ENCODE measurements at places on chromosomes 5 and 9.

DNA sequence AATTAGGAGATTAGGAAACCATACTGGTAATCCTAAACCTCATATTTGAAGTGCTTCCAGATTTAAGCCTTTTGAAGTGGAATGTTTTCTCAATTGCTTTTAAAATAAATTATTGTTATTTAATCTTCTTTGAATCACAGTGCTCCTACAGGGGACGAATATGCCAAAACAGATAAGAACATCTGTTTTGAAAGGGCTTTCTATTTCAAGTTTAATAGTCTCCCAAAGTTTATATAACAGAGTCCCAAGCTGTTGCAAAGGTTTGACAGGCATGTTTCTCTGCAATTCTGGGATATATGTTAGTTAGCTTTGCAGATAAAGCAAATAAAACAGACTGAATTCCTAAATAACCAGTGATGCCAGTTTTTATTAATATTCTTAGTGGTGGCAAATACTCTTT is 803.7 kb downstream of the TLE4 start:
- DNase-seq: no peak

GRCh38 chr5:106393276-106393675 is 1277.5 kb downstream of the EFNA5 start:
- DNase-seq: no peak

DNA sequence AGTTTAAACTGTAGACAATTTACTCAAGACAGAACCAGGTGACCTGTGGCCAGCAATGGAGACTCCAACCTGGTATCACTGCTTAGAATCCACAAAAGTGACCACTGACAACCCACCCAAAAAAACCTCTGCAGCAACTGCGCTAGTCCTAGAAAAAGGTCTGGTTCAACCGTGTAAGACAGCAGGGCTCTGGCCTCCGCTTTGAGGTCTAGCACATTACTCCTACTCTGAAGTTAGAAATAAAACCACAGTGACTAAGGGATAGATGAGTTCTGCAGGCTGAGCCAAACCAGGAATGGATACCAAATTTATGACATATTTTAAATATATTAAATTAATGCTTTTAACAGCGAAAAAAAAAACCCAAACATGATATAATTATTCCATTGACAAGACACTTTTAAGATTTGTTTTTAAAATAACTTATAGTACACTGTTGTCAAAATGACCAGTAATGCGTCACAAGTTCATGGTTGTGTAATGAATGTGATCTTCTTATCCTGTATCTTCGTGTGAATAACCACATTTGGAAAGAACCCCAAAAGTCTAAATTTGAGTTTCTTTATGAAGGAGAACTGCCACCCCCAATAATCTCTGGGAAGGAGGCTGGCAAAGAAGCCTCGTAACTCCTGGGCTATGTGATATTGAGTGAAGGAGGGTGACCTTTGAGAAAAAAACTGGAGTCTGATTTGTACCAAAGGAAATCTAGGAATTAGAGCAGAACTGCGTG is 101.9 kb upstream of the SLC44A1 start:
- no peak for DNase-seq

DNA sequence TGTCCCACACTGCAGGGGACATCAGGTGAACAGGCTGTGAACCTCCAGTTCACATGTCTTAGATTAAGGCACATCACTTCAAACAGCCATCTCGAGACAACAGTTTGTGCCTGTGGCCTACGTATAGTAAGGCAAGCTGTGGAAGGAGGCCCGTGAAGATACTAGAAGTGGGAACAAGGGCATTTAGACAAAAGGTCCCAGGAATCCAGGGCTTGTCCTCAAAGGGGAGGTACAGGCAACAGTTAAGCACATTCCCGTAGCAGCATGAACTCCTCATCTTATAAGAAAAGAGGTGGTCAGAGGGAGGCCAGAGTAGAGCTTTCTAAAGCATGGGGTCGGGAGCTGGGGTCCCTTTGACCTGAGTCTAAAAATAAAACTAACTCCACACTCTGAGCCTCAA is 122.5 kb upstream of the TRPM3 start:
- DNase-seq: no peak

- DNase-seq: no peak
Measured at GRCh38 chr5:80368661-80369480, 39.0 kb upstream of the ZFYVE16 start.

- DNase-seq: no peak
Measured at GRCh38 chr5:177109810-177110209, 23.1 kb downstream of the FGFR4 start.

- no peak for DNase-seq
Measured at GRCh38 chr9:134315716-134316448, 10.4 kb upstream of the RXRA start.

GRCh38 chr9:7848498-7848897 is 48.9 kb upstream of the DMAC1 start:
- no peak for DNase-seq

DNA sequence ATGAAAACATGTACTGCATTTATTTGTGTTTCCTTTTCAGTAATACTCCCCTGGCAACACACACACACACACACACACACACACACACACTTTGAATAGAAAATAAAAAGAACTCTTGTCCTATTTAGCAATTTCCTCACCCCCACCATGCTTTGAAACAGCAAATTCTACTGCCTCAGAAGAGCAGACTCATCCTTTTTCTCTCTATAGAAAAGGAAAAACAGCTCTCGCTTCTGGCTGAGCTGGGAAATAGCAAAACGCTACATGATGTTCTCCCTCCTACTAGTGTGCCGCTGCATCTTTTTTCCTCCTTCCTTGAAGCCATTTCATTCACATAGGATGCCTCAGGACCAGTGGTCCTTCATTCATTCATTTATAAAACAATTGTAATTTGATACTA is 453.6 kb downstream of the CSNK1G3 start:
- no peak for DNase-seq

- no peak for DNase-seq
Measured at GRCh38 chr5:72760259-72760658, 56.2 kb upstream of the TNPO1 start.

GRCh38 chr9:12510551-12510950 is 182.6 kb upstream of the TYRP1 start:
- DNase-seq: no peak

DNA sequence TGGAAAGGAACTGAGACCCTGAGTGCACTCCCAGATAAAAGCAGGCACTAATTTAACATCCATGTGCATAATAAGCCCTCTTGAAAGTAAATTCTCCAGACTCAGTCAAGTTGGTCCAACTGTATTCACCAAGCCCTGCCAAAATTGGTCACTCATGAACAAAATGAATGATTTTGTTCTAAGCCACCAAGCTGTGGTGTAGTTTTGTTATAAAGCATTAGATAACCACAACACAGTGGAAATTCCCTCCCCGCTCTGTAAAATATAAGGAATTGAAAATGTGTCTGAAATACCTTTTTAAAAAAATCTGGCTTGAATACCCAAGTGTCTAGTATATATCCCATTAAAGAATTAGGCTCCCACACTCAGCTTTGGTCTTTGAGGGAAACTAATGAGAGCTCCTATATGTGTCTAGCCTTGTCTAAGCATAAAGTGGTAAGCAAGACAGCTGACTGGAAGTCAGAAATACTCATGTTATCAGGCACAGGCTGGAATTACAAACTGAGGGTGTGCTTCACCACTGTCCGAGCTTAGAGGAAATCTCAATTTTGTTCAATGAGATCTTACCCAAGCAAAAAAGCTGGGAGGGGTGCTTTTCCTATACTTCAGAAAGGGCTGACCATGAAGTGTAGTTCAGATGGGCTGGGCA is 33.2 kb downstream of the IDNK start:
- DNase-seq: no peak

DNA sequence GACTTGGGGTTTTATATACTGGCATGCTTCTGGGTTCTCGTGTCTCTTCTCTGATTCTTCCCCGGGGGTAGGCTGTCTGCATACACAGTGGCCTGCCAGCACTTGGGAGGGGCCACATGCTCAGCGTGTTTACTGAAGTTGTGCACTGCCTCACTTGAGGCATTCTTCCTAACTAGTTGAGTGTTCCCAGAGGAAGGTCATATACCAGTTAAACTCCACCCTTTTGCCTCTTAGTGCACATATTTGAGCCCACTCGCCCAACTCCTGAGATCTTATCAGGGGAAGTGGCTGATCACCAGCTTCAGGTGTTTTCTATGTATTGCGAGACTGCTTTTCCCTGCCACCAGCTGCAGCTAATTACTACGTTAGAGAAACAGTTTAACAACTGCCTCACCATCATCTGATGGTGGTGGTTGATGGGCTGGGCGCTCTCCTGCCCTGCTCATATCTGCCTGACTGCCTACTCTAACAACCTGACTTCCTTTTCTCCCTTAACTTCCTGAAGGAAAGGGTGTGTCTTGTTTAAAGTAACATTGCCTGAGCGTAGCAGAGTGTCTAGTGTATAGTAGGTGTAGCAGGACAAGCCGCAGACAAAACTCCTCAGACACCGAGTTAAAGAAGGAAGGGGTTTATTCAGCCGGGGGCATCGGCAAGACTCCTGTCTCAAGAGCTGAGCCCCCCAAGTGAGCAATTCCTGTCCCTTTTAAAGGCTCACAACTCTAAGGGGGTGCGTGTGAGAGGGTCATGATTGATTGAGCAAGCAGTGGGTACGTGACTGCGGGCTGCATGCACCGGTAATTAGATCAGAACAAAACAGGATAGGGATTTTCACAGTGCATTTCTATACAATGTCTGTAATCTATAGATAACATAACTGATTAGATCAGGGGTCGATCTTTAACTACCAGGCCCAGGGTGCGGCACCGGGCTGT is 60.1 kb upstream of the CLINT1 start:
- no peak for DNase-seq

DNA sequence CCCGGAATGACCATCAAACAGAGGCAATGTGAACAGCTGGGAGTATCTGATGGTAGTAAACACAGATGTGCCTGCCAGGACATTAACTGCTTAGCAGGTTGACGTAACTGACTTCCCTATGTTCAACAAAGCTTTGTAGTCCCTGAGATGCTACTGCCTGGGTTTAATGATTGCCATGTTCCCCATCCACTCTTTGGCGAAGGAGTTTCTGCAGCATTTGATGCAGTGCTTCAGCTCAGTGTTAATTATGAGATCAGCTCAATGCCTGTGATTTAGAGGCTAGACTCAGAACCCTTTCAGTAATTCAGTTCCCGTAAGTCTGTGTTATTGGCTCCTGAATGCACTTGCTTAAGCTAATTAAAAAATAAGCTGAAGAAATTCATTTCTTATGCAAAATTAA is 547.3 kb upstream of the ZNF608 start:
- DNase-seq: no peak

DNA sequence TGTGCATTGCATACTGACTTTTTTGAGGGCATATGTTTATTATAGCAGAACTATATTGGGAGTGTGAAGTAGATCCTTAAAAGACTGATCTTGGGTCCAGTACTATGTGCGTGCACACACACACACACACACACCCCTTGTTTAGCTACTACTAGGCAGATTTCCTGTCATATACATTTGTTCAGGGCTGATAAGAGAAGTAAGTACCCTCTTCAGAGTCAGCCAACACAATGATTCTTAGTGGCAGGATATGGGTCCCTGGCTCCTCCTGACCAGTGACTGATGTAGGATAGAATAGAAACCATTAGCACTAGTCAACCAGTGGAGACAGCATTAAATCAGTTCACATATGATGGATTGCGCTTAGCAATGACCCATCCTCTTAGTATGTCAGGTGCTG is 76.2 kb upstream of the MIER3 start:
- DNase-seq: no peak

DNA sequence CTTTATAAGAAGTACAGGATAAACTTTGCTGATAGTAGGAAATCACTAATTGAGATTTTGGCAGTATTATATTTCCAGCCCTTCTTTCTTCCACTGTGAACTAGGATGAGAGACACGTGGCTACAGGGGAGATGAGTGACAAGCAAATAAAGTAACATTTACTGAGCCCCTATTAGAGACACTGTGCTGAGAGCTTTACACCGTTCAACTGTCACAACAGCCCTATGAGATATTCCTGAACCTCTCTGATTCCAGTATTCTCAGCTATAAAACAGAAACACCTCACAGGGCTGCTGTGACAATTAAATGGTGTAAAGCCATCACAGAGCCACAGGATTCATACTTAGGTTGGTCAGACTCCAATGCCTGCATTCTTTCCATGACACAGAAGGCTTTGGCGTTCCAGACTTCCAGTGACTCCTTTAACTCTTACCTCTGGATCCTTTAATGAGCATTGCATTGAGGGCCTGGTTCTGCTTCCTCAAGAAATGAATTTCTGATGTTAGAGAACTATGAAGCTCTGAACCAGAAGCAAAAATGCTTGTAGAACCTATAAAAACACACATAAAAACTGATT is 169.0 kb downstream of the CDK5RAP2 start:
- DNase-seq: no peak

DNA sequence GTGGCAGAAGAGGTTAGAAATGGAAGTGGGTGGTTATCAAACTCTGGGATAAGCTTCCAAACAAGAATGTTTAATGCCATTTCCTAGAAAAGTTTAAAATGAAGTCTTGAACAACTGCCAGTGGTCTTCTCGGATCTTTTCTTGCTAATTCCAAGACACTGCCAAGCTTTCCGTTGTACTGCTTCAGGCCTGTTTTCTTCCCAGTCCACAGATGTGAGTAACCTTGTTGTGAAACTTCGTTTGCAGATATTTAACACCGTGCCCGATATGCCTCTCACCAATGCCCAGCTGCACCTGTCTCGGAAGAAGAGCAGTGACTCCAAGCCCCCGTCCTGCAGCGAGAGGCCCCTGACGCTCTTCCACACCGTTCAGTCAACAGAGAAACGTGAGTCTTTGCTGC is 269.8 kb downstream of the NR3C1 start:
- no peak for DNase-seq

DNA sequence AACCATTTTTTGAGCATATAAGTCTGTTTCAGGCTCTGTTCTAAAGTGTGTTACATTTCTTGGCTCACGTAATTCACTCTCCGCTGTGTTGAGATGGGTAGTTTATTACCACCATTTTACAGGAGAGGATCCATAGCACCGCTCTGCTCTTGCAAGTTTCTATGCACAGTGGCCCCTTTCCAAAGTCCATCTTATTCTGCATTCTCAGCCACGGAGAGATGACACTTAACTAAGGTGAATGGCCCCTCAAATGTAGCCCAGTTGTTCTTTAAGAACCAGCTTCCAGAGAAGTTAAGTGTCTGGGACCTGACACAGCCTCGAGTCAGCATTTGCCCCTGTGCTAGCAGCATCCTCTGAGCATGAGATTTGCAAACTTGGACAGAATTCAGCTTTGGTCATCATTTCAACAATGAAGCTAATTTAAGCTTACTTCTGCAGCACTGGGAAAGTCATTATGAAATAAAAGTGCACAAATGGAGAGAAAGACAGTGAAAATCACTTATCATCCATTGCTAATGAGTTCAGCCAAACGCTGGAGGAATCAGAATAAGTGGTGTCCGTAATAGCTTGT is 61.9 kb downstream of the FAM78A start:
- no peak for DNase-seq

GRCh38 chr5:154449786-154450185 is 4.0 kb downstream of the SAP30L start:
- no peak for DNase-seq

GRCh38 chr5:72543811-72544210 is 36.6 kb upstream of the ZNF366 start:
- DNase-seq: no peak
